ENCODE measurements at places on chromosomes 16 and 17.
A peak's percentile ranks its signal among the peaks of the same experiment; 100 is the strongest.

GRCh38 chr17:6196355-6196754 lies 126.2 kb downstream of the WSCD1 start:
- DNase-seq = no peak

GRCh38 chr16:22675745-22676540 lies 138.0 kb upstream of the HS3ST2 start:
- no peak for DNase-seq

DNA sequence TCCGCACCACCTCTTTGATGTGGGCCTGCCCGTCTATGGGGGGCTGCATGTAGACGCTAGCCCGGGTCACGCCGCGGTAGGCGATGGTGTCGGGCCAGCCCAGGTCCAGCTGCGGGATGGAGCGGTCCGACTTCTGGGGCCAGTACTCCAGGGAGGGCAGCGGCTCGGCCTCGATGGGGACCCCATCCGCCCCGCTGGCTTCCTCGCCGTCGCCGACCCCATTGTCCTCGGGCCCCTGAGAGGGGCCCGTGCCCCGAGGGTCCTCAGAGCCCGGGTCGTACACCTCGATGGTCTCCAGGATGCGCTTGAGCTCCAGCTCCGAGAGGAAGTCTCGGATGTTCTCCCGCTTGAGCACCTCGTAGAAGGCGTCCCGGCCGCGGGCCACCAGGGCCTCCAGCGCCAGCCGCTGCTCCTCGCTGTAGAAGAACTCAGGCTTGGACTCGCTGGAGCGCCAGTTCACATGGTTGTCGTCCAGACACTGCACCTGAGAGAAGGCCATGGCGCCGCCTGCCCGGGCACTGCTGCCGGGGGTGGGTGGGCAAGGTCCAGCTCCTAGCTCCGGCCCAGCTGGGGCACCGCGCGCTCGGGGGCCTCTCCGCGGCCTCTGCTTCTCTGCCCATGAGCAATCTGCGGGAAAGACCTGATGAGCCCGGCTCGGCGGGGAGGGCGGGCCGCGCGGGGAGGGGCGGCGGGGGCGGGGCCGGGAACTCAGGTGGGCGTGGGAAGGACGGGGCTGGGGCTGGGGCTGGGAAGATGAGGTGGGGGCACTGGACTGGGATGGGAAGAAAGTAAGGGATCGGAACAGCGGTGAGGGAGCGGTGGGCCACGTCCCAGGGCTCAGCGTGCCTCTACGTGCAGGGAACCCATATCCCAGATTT lies 782 bp downstream of the FAM83G start:
- no peak for DNase-seq

DNA sequence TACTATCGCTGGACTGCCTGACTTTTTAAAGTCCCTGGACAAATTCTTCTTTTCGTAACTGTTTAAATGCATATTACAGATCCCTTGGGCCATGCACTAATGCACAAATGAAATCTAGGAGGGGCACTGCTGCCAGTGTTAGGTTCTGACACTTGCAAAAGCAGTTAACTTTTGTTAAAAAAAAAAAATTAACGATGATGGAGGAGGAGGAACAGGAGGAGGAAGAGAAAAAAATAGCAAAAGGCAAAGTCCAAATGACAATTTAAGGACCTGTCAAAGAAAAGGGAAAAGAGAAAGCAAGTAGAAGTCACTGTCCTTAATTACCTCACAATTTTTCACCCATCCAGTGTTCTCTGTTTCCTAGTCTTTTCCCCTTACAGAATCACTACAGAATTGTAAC lies 97.8 kb upstream of the CORO6 start:
- no peak for DNase-seq

DNA sequence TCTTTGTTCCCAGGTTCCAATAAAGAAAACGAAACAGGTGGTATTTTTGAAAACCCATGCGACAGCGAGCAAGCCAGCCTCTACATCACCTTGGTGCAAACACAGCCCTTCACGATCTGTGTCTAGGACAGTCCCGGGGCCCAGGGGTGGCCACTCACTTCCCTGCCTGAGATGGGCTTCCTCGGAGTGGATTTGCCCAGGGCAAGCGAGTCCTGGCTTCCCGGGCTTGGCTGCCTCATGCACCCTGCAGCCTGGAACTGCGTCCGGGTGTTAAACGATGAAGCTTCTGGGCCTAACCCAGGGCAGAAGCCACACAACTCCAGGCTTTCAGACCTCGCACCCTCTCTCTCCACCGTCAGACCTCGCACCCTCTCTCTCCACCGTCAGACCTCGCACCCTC lies 66.0 kb downstream of the RPH3AL start:
- no peak for DNase-seq

GRCh38 chr17:45783593-45784292 lies 377 bp upstream of the CRHR1 start:
- DNase-seq = no peak

GRCh38 chr17:63311416-63311937 lies 134.6 kb downstream of the CYB561 start:
- no peak for DNase-seq

DNA sequence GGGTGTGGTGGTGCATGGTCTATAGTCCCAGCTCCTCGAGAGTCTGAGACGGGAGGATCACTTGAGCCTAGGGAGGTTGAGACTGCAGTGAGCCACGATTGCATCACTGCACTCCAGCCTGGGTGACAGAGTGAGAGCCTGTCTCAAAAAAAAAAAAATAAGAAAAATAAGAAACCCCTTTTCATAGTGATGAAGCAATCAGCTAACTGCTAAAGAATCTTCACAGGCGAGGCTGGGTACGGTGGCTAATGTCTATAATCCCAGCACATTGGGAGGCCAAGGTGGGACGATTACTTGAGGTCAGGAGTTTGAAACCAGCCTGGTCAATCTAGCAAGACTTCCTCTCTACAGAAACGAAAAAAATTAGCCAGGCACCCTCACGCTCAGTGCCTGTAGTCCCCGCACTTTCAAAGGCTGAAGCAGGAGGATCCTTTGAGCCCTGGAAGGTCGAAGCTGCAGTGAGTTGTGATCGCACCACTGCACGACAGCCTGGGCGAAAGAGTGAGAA lies 760 bp downstream of the SLFN12L start:
- DNase-seq = no peak

DNA sequence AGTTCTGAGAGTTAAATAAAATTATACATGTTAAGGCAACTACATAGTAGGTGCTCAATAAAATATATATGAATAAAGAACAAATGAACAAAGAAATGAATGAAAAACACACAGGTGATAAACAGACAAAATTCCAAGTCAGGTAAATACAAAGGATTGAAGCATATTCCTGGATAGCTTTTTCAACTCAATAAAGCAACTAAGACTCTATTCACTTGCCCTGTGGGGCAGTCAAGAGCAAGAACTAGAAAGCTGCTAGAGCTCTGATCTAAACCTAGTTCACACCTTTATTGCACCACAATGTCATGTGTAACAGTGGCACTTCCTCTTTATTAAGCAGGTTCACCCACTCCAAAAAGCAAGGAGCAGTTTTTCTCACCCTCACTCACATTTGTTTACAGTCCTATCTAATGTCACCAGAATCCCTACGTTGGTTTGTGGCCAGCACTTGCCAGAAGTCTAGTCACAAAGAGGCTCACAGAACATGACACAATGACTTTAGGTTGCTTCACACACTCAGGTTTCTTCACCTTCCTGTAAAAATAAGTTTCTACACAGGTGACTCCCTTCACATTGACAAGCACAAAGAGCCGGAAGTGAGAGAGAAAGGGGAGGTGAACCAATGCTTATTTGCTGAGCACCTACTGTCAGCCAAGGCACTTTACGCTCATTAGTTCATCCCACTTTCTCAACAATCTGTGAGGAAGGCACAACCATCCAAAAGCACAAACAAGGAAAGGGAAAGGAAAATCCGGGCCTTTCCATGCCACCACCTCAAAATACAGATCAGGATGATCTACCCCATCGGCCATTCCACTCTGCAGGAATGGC lies 70.8 kb downstream of the XPO6 start:
- no peak for DNase-seq

DNA sequence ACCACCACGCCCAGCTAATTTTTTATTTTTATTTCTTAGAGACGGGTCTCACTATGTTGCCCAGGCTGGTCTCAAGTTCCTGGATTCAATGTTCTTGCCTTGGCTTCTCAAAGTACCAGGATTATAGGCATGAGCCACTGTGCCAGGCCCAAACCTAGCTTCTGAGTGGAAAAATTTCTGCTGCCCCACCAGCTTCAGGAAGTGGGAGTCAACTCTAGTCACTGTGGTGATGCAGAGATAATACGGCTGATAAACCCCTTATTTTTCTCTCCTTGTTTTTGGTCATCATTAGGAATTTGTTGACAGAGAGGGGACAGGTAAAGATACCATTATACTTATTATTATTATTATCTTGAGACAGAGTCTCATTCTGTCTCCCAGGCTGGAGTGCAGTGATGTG lies 27.8 kb upstream of the PHOSPHO1 start:
- DNase-seq = no peak

DNA sequence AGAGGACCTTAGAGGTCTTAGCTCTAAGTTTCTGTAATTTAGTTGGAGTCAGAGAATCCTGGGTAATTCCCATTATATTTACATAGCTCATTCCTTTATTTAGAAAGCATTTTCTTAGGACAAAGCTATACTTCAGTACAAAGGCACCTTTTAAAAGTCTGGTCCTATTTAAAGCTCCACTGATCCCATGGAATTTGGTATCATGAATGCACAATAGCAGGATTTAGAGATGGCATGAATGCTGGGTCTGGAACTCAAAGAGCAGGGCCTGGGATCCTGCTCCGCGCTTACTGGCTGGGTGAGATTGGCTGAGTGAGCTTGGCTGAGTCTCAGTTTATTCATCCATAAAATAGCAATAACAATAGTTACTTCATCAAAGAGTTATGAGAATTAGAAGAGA lies 4.8 kb downstream of the KRT23 start:
- no peak for DNase-seq

GRCh38 chr16:50588276-50588675 lies 40.1 kb downstream of the NKD1 start:
- no peak for DNase-seq

- DNase-seq = peak; percentile 69
Measured at GRCh38 chr17:81119223-81120148, 45.8 kb upstream of the PVALEF start.

- no peak for DNase-seq
Measured at GRCh38 chr16:88013091-88013609, 61.9 kb downstream of the BANP start.

DNA sequence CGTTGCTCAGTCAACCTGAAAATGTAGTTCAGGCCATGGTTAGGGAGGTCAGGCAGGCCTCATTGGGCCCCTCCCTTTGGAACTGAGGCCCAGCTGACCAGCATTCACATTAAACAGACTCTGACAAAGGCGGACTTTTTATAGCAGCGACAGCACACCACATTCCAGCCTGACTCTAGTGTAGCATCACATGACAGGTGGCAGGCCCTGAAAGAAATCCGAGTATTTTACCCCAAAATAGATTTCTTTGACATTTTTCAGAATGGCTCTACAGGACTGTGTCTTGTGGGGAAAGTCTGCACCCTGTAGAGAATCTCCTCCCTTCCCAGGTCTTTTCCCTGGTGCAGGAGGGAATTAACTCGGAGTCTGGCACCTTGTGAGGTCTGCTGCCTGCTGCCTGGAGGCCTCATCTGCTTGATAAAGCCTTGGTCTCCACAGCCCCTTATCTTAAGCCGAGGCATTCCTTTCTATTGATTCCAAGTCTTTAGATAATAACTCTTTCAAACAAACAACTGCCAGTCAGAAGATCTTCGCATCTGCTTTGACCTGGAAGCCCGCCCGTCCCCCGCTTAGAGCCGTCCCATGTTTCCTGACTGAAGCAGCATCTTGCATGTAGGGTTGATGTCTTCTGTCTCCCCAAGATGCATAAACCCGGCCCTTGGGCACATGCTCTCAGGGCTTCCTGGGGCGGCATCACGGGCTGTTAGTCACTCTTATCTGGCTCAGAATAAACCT lies 44.0 kb upstream of the CAPN15 start:
- DNase-seq = no peak

DNA sequence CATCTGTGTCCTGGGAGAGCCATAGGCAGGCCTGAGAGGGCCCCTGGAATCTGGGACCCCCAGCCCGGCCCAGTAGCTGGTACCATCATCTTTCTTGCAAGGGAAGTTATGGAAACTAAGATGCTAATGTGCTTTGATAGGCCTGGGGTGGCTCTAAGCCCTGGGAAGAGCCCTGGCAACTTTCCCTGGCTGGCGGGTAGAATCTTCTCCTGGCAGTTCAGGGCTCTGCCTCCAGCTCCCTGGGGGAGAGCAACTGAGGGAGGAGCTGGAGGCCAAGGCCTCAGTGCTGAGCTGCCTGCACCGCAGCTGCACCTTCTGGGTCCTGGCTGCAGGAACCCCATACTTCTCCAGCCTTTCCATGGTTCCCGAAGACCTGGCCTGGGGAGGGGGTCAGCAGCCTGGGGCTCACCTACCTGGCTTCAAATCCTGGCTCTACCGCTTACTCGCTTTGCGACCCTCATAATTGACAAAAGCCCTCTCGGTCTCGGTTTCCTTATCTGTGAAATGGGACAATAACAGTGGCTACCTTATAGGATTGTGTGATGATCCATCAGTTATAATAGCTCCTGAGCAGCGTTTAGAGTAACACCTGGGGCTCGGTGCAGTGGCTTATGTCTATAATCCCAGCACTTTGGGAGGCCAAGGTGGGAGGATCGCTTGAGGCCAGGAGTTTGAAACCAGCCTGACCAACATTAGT lies 333.7 kb downstream of the SEC14L1 start:
- no peak for DNase-seq

DNA sequence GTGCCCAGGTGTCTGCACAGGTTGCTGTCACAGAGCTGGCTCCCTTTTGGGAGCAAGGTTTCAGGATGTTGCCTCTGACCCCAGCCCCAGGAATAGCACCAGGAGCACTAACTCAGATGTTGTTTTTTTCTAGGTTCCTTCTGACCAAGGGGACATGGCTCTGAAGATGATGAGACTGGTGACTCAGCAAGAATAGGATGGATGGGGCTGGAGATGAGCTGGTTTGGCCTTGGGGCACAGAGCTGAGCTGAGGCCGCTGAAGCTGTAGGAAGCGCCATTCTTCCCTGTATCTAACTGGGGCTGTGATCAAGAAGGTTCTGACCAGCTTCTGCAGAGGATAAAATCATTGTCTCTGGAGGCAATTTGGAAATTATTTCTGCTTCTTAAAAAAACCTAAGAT lies 28.1 kb downstream of the SCPEP1 start:
- DNase-seq = no peak

GRCh38 chr16:21164521-21165168 lies 6.2 kb downstream of the LDAF1 start:
- DNase-seq = no peak

GRCh38 chr17:80219013-80219762 lies 945 bp downstream of the SGSH start:
- no peak for DNase-seq

GRCh38 chr16:51155199-51155607 lies 4.1 kb upstream of the SALL1 start:
- DNase-seq = no peak

- no peak for DNase-seq
Measured at GRCh38 chr16:80836846-80837245, 32.4 kb upstream of the CDYL2 start.
